ENCODE measurements at places on chromosomes 13 and 19.
A peak's percentile ranks its signal among the peaks of the same experiment; 100 is the strongest.

DNA sequence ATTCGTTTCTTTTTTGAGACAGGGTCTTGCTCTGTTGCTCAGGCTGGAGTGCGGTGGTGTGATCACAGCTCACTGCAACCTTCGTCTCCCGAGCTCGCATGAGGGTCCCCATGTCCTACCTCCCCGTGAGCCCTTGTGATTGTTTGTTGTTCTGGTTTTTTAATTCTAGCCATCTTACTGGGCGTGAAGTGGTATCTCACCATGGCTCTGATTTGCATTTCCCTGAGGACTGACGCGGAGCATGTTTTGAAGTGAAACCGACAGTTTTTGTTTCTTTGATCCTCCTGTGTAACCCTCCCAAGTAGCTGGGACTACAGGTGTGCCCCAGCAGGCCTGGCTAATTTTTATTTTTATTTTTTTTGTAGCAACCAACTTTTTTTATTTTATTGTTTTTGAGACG is 21.7 kb downstream of the GNG7 start:
- no peak for DNase-seq

GRCh38 chr19:33406521-33407139 is 33.1 kb downstream of the CEBPG start:
- DNase-seq, result peak; percentile 84

GRCh38 chr13:45860240-45860639 is 8.7 kb upstream of the SIAH3 start:
- DNase-seq, result no peak

DNA sequence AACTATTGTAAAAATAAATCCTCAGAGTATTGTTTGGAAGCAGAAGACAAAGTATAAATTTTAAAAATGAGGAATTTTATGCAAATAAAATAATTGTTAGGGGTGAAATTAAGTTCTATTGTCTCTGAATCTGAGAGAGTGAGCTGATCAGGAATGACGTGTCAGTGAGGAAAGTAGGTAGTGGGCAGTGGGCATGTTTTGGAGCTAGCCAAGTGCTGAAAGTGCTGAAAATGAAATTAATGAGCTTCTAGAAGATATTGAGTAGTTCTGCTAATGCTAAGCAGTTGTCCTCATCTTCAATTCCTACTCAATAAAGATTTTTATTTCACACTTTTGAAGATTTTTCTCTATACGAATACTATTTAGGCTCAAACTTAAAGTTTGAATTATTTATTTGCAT is 1167.8 kb upstream of the PCDH20 start:
- DNase-seq, result no peak

DNA sequence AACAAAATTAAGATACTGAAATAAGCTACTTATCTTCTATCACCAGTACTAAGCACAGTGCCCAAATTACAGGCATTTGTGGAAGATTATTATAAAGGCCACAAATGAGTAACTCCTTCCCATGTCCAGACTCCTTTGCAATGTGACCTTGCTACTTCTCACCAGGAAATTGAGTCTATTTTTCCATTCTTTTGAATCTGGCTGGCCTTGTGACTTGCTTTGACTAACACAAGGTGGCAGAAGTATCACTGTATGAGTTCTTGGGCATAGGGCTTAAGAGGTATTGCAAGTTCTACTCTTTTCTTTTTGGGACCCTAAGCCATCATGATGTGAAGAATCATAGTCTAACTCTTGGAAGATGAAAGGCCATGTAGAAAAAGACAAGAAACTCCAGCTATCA is 49.9 kb downstream of the UGGT2 start:
- no peak for DNase-seq

DNA sequence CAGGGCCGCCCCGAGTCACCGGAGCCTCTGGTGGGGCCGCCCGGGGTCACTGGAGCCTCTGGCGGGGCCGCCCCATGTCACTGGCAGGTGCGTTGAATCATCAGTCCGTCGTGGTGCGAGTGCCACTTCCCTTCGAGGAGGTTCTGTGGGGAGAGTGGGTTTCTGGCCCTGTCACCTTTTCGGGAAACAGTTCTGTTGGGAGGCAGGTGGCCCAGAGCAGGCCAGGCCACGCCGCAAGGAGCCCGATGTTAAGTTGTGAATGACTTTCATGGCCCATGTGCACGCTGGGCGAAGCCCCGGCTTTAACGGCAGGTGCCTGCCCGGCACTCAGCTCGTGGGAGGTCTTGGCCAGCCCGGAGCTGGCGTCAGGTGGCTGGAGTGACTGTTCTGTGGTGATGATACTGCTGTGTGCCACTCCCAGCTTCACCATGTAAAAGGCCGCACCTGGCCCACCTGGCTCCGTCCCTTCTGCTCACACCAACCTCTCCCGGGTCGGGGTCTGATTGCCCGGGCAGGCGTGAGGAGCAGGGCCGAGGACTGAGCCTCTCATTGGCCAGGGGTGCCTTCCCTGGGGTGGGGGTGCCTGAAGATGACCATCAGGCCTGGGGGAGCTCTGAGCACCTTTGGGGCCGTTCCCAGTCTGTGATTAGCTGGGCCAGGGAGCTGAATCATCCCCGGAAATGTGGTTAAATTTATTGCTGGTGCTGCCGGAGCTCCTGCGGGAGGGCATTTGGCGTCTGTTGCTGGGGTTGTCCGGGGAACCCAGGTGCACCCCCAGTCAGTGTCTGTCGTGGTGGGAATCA is 29.2 kb downstream of the CSNK1G2 start:
- no peak for DNase-seq

- DNase-seq, result peak; percentile 81
Measured at GRCh38 chr19:4911786-4912672, 2.7 kb downstream of the UHRF1 start.

GRCh38 chr13:27353166-27353583 is 71.2 kb upstream of the GTF3A start:
- no peak for DNase-seq

- DNase-seq, result no peak
Measured at GRCh38 chr19:13063461-13064091, 39.1 kb downstream of the LYL1 start.

- no peak for DNase-seq
Measured at GRCh38 chr13:65112531-65112941, 2117.6 kb downstream of the PCDH9 start.

DNA sequence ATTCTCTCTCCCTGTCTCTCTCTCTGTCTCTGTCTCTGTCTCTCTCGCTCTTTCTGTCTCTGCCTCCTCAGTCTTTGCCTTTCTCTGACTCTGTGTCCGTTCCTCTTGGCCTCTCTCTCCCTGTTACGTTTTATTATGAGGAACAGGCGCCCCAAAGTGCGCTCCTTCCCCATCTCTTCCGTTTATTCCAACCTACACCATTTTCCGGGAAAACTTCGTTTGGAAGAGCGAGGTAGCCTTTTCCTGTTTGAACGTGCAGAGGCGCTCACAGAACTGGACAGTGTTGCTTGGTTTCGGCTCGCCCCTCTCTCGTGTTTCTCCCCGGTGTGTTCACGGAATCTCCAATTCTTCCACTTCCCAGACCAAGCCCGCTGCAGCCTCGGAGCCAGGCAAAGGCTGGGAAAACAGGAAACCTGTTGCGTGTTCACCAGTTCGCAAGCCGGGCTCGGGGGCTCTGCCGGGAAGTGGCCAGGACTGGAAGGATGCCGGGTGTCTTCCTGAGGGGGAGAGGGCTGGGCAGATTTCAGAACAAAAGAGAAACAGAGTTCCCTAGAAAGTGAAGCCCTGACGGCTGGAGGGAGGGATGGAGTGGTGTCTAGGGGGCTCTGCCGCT is 605 bp downstream of the TMEM255B start:
- no peak for DNase-seq

GRCh38 chr19:39671739-39672363 is 16.1 kb downstream of the LGALS16 start:
- no peak for DNase-seq

- DNase-seq, result no peak
Measured at GRCh38 chr13:20489185-20489820, 36.4 kb downstream of the CRYL1 start.

GRCh38 chr19:47158367-47158791 is 27.7 kb downstream of the SAE1 start:
- DNase-seq, result no peak

GRCh38 chr13:71374471-71375049 is 492.4 kb downstream of the DACH1 start:
- no peak for DNase-seq

DNA sequence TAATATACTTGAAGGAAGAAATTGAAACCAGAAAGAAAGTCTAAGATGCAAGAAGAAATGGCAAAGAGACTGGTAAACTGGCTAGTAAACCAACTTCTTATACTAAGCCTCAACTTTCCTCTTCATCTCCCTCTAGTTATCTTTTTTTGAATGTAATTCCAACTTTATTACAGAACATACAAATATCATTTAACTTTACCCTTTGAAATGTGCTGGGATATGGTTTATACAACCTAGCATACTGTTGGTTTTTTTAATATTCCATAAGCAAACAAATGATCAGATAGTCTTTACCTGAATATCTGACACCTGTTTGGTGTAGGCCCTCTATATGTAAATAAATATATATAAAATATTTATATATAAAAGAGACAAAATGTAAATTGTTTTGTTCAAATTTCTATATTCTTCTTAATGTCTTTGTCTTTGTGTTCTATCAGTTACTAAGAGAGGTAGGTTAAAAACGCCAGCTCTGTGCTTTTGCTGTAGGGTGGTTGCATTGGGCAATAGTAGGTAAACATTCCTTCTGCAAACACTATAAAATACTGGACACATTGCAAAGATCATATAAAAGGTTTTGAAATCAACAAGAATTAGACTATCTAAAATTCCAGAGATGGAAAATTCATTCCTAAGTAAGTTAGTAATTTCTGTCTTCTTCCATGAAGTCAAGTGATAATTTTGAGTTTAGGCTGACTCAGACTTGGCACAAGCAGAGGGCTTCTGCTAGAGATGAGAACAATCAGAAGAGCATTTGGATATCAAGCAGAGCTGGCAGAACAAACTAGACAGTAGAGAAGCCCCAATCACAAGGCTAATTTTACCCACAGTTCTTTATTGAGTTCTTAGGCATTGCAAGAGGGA is 383.3 kb downstream of the RFC3 start:
- DNase-seq, result no peak

GRCh38 chr19:47719047-47719859 is 6.0 kb downstream of the EHD2 start:
- DNase-seq, result peak; percentile 95

DNA sequence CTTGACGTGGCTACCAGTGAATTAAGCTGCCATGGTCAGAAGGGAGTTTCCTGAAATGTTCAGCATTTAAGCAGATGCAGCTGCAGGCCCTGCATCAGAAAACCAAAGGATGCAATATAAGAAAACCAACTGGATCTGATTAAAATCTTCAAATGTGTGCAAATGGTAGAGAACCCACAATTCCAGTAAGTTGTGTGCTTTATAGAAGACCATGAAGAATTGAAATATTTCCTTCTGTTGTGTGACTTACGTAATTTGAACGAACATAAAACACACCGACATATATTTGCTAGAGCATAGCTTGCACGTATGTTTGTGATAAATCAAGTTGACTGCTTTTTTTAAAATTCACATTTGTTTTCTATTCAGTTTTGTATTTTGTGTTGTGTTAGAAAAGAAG is 191.4 kb downstream of the COL4A1 start:
- DNase-seq, result no peak

DNA sequence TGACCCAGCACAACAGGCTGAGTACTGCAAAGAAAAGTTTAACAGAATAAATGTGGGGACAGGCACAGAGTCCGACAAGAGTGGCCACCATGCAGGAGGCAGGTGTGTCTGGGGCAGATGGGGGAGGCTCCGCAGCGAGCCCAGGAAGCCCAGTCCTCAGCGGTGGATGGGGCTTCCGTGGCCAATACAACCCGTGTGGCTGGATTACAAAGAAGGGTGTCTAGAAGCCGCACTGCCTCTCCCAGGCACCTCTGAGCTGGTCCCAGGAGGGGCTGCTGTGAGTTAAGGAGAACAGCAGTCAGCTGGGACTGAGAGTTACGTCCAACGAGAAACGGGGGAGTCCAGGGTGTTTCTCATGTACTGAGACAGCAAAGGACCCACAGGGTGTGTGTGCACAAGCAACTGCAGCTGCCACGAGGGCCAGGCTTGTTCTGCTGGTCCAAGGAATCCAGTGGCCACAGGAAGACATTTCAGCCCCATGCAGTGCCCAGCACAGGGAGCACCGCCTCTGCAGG is 70.2 kb downstream of the SPACA7 start:
- no peak for DNase-seq

- no peak for DNase-seq
Measured at GRCh38 chr19:40797963-40798682, 868 bp upstream of the EGLN2 start.

- no peak for DNase-seq
Measured at GRCh38 chr13:37918116-37918714, 48.6 kb upstream of the TRPC4 start.

- DNase-seq, result no peak
Measured at GRCh38 chr13:76397413-76397812, 488.8 kb downstream of the KCTD12 start.

DNA sequence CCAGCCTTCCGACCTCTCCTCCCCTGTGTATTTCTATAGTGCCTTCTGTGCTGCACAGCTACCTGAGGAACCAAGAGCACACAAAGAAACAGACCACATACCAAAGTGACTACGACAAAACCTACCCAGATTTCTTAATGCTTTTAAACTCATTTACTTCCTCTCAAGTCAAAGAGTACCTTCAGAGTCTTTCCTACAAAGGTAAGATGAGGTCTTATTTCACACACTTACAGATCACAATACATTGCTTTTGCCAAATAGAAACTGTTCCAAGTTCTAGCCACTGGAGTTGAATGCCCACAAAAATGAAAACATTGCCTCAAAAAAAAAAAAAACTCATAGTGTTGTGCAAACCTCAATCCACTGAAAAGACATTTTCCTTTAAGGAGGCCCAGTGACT is 36.4 kb downstream of the TEX26 start:
- no peak for DNase-seq

- peak; percentile 4 for DNase-seq
Measured at GRCh38 chr13:110294146-110294545, 12.8 kb downstream of the COL4A1 start.

DNA sequence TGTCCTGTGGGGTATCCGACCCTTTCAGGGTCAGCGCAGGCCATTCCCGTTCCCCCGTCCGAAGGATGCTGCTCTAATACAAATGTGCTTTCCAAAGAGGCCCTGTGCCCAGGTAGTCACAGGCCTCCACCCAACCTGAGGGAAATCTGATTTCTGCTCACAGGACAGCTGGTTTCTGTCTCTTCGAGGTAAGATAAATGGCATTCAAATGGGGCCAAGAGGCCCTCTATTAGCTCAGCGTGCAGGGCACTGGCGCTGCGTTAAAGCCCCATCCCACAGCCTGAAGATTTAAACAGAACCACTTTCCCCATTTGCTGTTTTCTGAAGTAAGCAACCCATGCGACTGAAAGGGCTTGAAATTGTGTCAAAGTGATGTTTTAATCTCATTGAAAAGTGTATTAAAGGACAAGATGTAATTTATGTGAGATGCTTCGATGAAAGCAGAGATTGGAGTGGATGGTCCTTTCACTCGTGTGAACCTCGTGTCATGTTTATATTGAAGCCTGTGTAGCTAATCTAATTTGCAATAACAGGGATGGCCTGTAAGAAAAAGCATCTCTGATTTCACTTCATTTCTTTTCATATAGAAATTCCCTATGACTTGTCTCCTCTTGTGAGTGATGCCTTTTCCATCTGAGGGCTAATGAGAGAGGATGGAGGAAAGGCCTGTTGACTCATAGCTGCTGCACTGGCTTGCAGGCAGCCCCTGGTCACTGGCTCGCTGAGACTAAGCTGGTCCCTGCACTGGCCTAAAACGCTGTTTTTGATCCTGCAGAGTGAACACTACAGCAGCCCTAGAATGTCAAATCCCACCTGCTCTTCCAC is 7.3 kb upstream of the SOX1 start:
- no peak for DNase-seq

GRCh38 chr13:109778102-109778542 is 8.3 kb downstream of the IRS2 start:
- DNase-seq, result no peak

Data from left forelimb (tissue), 1 donor.